ENCODE measurements at places on chromosomes 3 and 15. TPM values are rescaled to one million over a fixed set of nuclear protein-coding genes. Genes with fewer than 3 reads are reported as not detected.

Gene FHIT
- total RNA-seq: 7.6 TPM

Gene NRROS
- total RNA-seq: 24.2 TPM

Gene LRRIQ4
- not detected for total RNA-seq

Gene ARPP19
- 129 TPM for total RNA-seq

Gene PIF1
- 50.0 TPM for total RNA-seq

Gene SLC22A13
- total RNA-seq: 0.18 TPM

Gene CCDC9B
- 1.4 TPM for total RNA-seq

Gene MAP6D1
- total RNA-seq: 4.3 TPM

Gene PGBD4
- 2.7 TPM for total RNA-seq

Gene GOLGA6B
- total RNA-seq: not detected

Gene CIB2
- 1.6 TPM for total RNA-seq

Gene IQCH
- 1.7 TPM for total RNA-seq

Gene FYTTD1
- 27.0 TPM for total RNA-seq

Gene SPTSSB
- total RNA-seq: not detected

Gene CFAP100
- total RNA-seq: not detected

Gene ZDHHC23
- 3.4 TPM for total RNA-seq

Gene DNAH12
- total RNA-seq: not detected

Gene IL12A
- total RNA-seq: not detected

Gene SLC15A2
- 1.7 TPM for total RNA-seq

Gene MYH15
- total RNA-seq: 0.09 TPM

Gene PROK2
- 0.27 TPM for total RNA-seq

Gene ITIH4
- total RNA-seq: 3.9 TPM

Gene AGBL1
- not detected for total RNA-seq

Gene KLHL6
- total RNA-seq: 32.4 TPM
